ENCODE measurements at places on chromosomes 5 and 9. TPM values are rescaled to one million over a fixed set of nuclear protein-coding genes. Genes with fewer than 3 reads are reported as not detected.

The PDLIM4 gene
- 76.4 TPM for total RNA-seq

The CAMK4 gene
- 11.8 TPM for total RNA-seq

DNA sequence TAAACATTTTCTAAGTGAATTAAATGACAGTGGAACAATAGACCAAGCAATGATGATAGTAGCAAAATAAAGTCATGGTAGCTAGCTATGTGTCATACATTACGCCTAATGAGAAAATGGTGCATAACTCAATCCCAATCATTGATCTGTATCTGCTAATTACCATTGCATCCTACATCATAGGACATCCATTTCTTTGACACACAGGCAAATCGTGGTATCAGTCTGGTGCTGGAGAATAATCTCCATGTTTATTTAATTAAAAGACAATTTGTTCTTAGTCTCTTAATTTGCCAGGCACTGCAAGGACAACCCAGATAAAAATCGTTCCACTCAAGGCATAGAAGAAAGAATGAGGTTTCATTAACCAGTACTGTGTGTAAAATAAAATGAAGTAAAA lies 89.6 kb upstream of the SMC5 start:
- H3K4me3 ChIP-seq: no peak overlapping the region
- no peak for DNase-seq

DNA sequence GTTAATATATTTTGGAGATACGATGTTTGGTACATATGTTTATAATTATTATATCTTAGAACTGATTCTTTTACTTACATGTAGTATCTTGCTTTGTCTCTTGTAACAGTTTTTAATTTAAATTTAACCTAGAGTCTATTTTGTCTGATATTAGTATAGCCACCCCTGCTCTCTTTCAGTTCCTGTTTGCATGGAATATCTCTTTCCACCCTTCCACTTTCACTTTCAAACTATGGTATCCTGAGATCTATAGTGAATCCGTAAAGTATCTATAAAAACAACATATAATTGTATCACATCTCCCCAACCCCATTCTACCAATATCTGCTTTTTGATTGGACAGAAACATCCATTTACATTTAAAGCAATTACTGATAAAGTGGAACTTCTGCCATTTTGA lies 7.2 kb downstream of the IRGM start:
- no peaks in the 10 kb centered on the region for H3K27me3 ChIP-seq
- H3K4me3 ChIP-seq: no peak overlapping the region
- no peaks in the 10 kb centered on the region for H3K36me3 ChIP-seq
- H3K27ac ChIP-seq: no peak overlapping the region
- no peak for DNase-seq
- no peaks in the 10 kb centered on the region for H3K4me1 ChIP-seq

GRCh38 chr5:170617533-170618490 lies 114.0 kb downstream of the KCNIP1 start:
- H3K4me3 ChIP-seq: no peak overlapping the region
- DNase-seq: no peak
- no peaks in the 10 kb centered on the region for H3K27me3 ChIP-seq
- no peaks in the 10 kb centered on the region for H3K36me3 ChIP-seq

GRCh38 chr5:177478711-177479646 lies 5.5 kb upstream of the DBN1 start:
- DNase-seq: no peak
- no peak overlapping the region for H3K4me3 ChIP-seq
- peaks cover 60% of the 10 kb centered on the region for H3K4me1 ChIP-seq
- H3K36me3 ChIP-seq: no peaks in the 10 kb centered on the region

DNA sequence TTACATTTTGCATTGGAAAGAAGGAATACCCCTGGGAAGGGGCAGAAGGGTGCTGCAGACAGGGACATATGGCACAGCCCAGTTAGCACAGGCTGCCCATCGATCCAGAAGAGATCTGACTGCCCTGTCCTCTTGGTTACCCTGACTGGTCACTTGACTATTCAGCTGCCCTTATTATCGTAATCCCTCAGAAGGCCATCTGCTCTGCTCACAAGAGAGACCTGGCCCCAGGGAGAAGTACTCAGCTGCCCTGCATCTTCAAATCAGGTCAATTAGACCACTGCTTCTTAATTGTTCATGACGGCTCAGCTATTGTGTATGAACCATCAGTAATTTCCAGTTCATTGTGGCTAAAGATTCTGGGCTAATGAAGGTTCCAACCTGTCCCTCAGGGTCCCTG lies 345.0 kb downstream of the TLE1 start:
- no peaks in the 10 kb centered on the region for H3K27me3 ChIP-seq
- H3K27ac ChIP-seq: no peak overlapping the region
- no peak for DNase-seq
- H3K4me3 ChIP-seq: no peak overlapping the region
- no peaks in the 10 kb centered on the region for H3K4me1 ChIP-seq
- no peaks in the 10 kb centered on the region for H3K36me3 ChIP-seq

The CTXN3 gene
- not detected for total RNA-seq

The STC2 gene
- total RNA-seq: 2.9 TPM

DNA sequence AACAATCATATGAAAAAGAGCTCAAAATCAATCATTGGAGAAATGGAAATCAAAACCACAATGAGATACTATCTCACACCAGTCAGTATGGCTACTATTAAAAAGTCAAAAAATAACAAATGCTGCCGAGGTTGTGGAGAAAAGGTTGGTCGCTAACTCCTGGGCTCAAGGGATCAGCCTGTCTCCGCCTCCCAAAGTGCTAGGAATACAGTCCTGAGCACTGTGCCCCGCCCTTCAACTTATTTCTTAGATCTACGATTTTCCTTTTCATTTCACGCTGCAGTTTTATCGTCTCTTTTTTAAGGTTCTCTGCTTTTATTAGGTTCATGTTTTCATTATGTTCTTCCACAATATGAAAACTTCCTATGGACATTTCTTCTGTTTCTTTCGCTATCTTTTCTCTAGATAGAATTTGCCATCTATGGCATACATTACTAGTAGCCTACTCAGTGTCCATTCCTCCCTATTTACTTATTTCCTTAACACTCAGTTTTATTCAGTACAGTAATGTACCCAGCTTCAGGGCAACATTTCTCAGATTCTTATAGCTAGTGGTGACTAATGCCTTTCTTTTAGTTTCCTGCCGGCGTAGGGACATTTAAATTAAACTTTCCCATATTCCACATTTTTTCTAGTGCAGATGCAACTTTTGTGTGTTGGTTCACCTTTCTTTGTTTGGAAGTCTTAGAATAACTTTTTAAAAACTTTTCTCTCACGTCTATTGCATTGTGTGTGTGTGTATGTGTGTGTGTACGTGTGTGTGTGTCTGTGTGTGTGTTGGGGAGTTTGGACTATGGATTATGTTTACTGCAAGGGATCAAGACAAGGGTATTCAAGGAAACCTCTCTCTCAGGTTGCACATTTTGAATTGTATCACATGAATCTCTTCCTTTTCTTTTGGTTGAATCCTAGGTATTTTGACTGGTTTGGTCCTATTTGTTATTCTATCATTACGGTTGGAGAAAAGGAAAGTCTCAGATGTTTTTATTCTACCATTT lies 21.6 kb upstream of the FBN2 start:
- H3K4me1 ChIP-seq: no peaks in the 10 kb centered on the region
- no peaks in the 10 kb centered on the region for H3K27me3 ChIP-seq
- no peak overlapping the region for H3K27ac ChIP-seq
- H3K36me3 ChIP-seq: no peaks in the 10 kb centered on the region
- no peak overlapping the region for H3K4me3 ChIP-seq
- DNase-seq: no peak

- H3K36me3 ChIP-seq: no peaks in the 10 kb centered on the region
- no peak for DNase-seq
- H3K27me3 ChIP-seq: no peaks in the 10 kb centered on the region
- H3K4me3 ChIP-seq: peak overlapping the region; percentile 71
- peak overlapping the region; percentile 58 for H3K27ac ChIP-seq
Observed at GRCh38 chr9:131274674-131275331, 1.5 kb downstream of the FAM78A start.

The CATSPER3 gene
- not detected for total RNA-seq

DNA sequence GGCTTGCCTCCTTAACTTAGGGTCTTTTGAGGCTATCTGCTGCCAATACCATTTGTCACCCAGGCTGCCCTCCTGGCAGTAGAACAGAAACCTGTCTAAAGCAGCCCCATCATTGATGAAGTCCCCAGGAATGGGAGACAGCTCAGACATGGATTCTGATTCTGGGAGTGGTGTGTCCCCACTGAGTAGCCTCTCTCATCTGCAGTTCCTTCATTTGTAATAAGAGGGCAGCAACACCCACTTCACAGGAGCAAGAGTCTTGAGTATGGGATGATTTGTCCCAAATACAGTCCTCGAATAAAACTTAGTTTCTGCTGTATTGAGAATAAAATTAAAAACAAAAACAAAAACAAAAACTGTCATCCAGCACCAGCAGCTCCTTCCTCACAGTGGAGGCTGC lies 167.6 kb downstream of the ASTN2 start:
- no peaks in the 10 kb centered on the region for H3K27me3 ChIP-seq
- H3K36me3 ChIP-seq: no peaks in the 10 kb centered on the region
- DNase-seq: no peak
- no peak overlapping the region for H3K4me3 ChIP-seq

- no peak overlapping the region for H3K27ac ChIP-seq
- no peak overlapping the region for H3K4me3 ChIP-seq
- no peaks in the 10 kb centered on the region for H3K4me1 ChIP-seq
- no peak for DNase-seq
Observed at GRCh38 chr5:162550236-162550635, 482.7 kb downstream of the GABRG2 start.
